ENCODE measurements at places on chromosomes 4 and X.

DNA sequence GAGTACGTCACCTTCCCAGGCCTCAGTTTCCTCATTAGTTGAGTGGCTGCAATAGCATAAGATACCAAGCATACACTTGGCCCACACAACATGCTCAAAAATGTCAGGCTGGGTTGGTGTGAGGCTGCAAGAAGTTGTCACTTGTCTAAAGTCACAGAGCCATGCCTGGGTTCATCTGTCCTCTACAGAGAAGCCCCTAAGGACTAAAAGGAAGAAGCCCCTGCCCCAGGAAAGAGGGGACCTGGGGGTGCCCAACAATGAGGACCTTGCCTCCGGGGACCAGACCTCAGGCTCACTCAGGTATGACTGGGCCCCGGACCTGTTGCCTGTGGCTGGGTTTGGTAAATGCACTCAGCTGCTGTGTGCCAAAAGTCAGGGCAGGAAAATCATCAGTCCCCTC, 82.7 kb downstream of the CRMP1 start:
- no peak for DNase-seq

- no peak for DNase-seq
These were observed 345.3 kb downstream of the SPRY1 start for GRCh38 chr4:123741906-123742305.

DNA sequence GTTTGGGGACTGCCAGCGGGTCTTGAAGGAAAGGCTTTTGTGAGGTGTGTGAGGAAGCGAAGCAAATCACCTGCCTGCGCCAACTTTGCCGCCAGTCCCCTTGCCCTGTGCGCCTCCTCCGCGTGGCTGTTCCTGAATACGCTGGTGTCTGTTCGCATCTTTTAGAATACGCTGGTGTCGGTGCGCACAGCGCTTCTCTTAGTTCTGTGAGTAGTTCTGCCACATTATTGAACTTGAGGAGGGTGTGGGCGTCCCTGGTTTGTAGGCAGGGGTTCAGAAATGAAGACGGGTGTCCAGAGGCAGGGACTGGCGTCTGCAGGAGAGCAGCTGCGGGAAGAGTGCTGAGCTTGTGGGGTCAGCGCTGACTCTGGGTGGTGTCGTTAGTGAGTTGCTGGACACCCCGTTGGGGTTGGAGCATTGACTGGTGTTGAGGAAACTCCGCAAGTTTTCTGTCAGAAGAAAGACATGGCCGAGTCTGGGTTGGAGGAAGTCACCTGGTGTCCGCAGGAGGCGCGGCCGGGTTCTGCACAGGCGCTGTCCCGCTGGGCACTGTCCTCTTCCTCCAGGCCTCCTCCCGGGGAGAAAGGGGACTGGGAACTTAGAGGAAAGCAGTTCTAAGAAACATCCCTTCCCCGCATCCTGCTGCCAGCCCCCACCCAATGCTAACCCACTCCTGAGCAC, 930 bp downstream of the ZNF718 start:
- DNase-seq, result peak; percentile 84

GRCh38 chr4:110636680-110637407, 14.0 kb upstream of the PITX2 start:
- peak; percentile 91 for DNase-seq

GRCh38 chr4:149999485-150000074, 78.7 kb upstream of the DCLK2 start:
- DNase-seq, result peak; percentile 59

DNA sequence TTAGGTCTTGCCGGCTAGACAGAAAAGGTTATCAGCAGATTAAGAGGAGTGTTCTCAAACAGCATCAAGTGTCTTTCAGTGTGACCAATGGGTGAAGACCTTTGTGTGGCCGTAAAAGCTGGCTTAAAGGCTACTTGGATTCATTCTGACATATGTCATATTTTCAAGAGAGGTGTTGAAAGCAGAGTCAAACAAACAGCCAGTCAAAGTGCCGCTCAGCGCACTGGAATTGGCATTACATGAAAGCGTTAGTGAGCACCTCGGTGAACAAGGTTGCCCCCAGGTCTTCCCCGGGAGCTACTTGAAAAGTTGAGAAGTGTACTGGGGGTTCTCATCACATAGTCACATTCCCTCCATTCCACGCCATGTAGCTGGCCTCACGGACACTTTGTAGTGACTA, 148.9 kb downstream of the SOX3 start:
- no peak for DNase-seq

DNA sequence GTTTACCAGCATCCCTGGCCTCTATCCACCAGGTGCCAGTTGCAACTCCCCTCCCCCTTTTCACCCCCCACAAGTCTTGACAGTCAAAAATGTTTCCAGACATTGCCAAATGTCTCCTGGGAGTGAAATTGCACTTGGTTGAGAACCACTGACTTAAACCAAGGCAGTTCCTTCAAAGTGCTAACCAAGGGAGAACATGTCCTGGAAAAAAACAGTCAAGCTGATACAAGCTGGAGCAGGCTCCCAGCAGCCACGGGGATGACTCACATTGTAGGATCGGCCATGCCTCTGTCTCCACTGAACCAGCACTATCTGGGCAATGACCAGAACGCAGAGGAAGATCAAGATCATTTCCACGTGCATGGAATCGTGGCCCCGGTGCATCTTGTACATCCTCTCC, 11.4 kb downstream of the RNF175 start:
- DNase-seq, result peak; percentile 88

DNA sequence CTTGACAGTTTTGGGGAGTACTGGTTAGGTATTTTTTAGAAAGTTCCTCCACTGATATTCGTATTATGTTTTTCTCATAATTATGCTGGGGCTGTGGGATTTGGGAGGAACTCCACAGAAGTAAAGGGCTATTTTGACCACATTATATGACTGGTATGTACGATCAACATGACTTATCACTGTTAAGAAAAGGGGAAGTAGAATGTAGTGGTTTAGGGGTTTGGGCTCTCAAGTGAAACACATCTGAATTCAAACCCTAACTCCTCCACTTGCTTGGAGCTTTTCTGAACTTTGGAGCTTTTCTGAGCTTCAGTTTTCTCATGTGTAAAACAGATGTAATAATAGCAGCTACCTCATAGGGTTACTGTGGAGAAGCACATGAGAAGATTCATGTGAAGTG, 96.4 kb upstream of the C1GALT1C1 start:
- no peak for DNase-seq

DNA sequence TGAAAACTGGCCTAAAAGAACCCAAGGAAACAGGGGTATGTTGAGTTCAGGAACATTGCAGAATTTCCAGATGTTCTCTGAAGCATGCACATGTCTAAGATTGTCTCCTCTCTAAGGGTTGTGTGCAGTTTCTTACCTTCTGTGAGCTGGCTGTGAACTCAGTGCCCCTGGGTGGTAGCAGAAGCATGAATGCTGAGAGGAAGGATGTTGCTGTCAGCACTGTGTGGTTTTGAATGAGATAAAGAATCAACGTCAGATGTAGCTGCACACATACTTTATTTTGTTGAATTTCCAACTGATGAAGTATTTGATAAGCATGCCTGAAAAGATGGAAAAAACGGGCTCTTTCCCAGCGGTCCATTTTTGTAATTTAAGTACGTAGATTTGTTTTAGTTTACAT, 23.8 kb upstream of the CD38 start:
- no peak for DNase-seq

- DNase-seq, result no peak
These were observed 55.6 kb downstream of the APBB2 start for GRCh38 chr4:41158756-41159155.

GRCh38 chrX:37454537-37455285, 105.5 kb downstream of the PRRG1 start:
- peak; percentile 79 for DNase-seq

GRCh38 chrX:112803060-112803459, 37.6 kb downstream of the AMOT start:
- no peak for DNase-seq

GRCh38 chr4:15557786-15558550, 88.3 kb downstream of the CC2D2A start:
- DNase-seq, result no peak

DNA sequence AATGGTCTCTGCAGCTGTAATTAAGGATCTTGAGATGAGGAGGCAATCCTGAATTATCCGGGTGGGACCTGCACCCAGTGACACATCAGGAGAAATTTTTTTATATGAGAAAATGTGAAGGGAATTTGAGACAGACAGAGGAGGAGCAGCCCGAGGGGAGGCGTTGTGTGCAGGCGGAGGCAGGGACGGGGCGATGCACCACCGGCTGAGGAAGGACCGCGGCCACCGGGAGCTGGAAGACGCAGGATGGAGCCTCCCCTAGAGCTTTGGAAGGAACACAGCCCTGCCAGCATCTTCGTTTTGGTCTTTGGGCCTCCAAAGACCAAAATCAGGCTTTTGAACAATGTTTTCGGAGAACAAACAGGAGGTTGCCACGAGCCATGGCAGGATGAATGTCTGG, 85.0 kb upstream of the ADRA2C start:
- no peak for DNase-seq

Data from islet precursor cell (in vitro differentiated cells).